NCI-H345 (cell line): ENCODE measurements at places on chromosomes 2 and 18.

DNA sequence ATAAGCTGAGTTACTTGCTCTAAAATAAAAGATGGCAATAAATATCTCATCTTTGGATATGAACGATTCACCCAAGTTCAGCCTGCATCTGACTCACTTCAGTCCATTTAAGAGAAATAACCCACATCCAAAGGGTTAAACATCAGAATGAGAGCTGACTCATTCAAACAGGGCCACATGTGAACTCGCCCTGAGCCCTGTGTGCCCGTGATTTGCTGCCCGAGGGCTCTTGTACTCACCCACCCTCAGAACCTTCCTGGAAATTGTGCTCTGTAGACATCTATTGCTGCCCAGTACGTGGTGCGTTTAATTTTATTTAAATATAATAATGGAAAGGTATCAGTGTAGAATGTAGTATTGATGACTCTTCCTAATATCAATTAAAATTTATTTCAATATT, 66.9 kb upstream of the RBM44 start:
- peak; percentile 16 for DNase-seq

DNA sequence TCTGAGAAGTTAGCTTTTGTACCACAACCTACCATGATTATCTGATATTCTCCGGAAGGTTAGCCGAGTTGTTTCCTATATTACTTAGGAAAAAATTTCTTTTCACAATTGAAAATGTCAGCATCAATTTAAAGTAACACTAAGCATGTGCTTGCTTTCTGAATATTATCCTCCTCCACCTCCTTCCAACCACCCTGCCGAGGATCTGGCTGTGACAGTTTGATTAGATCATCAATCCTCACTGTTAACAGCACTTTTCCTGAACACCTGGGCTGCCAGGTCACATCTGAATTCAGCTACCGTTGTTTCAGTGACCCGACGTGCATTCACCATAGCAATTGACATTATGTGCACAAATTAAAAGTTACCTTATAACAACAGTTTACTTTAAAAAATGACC, 207.0 kb downstream of the ZNF407 start:
- peak; percentile 33 for DNase-seq

- DNase-seq, result no peak
Observed at GRCh38 chr2:45908316-45909170, 257.1 kb downstream of the PRKCE start.

- no peak for DNase-seq
Observed at GRCh38 chr18:79365701-79366100, 30.0 kb upstream of the NFATC1 start.

DNA sequence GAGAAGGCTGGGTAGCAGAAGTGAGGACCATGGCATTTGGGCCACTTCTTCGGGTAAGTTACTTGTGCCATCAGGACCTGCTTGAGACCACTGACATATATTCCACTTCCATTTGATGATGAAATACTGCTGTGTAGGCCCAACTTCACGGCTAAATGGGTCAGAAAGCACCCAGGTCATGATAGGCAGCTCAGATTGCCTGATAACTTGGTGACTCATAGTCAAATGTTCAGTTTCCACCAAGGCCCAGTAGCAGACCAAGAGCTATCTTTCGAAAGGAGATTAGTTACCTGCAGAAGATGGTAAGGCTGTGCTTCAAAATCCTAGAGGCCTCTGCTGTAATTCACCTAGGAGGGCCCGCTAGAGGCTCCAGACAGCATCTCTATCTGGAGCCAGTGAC, 31.8 kb upstream of the MEX3C start:
- DNase-seq, result no peak

DNA sequence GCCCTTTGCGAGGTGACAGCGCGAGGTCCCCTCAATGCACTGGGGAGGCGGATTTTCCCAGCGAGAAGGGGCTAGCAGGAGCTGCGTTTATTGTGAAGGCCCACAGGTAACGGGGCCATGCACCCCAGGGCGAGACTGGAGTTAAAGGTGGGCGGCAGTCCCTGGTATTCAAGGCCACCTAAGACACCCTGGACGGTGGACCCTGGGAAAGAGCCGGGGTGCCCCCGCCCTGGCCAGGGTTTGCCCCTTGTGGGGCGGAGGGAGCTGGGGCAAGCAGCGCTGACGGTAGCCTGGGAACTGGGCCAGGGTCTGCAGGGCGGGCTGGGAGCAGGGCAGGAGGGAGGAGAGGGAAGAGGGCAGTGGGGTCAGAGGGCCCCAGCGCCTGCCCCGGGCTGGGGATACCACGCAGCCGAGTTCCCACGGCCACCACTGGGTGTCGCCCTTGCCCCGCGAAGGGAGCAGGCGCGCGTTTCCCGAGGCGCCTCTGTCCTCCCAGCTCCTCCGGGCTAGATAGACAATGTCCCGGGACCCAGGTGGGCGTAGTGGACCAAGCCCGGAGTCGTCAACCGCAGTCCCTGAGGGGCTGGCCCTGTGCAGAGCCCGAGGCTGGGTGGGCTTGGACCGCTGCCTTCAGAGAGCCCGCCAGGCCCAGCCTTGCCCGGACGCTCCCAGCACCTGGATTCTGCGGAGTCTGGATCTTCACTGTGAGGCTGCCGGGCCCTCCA, 80.2 kb downstream of the SMAD4 start:
- DNase-seq, result peak; percentile 42

DNA sequence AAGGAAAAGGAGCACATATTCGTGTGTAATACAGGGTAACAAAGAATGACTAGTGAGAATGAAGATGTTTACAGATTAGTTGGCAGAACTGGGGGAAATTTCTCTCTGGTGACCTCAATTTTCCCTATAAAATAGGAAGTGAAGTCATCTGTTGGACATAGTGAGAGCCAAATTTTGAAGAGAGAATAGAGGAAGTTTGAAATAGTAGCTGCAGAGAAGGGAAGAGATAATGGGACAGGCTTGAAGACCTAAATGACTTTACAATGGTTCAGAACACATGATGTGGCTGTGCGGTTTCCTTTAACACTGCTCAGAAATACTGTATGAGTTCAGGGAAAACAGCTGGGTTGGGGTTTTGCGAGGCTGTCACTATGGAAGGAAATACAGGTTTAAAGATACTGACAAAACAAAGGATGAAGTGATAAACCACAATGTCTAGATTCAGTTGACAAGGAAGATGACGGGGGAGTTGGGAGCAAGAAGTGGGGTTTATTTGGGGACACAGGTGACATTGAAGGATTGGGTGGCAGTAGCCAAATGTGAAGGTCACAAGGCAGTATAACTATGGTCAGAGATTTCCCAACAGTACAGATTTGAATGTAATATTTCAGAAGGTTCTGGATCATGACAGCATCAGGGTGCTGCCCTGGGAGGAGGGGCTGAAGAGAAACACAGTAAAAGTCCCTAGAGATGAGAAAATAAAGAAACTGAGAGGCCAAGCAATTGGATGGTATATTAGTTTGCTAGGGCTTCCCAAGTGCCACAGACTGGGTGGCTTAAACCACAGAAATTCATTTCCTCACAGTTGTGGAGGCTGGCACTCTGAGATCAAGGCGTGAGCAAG, 82.6 kb upstream of the TANK start:
- DNase-seq, result no peak

GRCh38 chr18:31610286-31611205, 18.9 kb downstream of the TTR start:
- DNase-seq, result peak; percentile 48

DNA sequence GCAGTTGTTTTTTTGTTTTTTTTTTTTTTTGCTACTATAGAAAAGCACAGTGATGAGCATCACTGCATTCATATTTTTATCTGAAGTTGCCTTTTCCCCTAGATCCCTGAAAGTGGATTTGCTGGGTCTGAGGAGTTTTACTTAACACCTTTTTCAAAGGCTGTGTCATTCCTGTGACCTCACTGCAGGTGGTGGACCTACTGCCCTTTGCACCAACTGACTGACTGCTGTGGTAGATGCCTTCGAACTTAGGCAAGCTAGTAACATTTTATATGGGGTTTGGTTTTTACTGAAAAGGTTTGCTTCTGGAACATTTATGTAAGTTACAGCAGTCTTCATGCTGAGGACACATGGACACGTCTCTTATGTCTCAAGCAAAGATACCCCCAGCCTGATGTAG, 36.2 kb downstream of the SPTBN1 start:
- DNase-seq, result no peak

DNA sequence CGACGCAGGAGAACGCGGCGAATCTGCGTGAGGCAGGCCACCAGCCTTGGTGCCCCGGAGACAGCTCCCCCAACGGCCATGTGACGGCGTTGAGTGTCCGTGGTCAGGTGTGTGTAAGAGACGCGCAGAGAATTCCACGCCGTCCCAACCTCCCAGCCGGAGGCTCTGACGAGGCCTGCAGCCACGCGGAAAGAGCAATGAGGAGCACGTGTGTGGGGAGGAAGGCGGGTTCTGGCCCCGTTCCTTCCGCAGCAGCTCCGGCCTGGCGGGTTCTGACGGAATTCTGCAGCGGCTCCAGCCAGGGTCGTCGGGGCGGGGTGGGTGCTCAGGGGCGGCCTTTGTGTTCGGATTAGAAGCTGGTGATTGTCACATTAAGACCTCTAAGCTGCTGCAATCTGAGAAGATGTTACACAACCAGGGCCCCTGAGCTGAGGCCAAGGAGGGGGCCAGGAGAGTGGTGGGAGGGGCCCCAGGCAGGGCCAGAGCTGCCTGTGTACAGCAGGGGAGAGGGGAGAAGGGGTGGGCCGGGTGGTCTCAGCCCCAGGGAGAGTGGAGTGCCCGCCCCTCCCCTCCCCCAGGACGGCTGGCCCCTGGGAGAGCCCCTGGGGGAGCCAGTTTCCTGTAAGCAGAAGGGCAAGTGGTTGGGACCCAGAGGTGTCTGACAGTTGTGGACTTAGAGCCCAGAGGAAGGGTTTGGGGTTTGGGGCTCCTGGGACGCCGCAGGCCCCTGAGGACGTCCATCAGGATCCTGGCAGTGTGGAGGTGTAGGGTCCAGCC, 5.1 kb upstream of the GAL3ST2 start:
- no peak for DNase-seq

GRCh38 chr2:160820691-160821090, 327.1 kb upstream of the RBMS1 start:
- no peak for DNase-seq

DNA sequence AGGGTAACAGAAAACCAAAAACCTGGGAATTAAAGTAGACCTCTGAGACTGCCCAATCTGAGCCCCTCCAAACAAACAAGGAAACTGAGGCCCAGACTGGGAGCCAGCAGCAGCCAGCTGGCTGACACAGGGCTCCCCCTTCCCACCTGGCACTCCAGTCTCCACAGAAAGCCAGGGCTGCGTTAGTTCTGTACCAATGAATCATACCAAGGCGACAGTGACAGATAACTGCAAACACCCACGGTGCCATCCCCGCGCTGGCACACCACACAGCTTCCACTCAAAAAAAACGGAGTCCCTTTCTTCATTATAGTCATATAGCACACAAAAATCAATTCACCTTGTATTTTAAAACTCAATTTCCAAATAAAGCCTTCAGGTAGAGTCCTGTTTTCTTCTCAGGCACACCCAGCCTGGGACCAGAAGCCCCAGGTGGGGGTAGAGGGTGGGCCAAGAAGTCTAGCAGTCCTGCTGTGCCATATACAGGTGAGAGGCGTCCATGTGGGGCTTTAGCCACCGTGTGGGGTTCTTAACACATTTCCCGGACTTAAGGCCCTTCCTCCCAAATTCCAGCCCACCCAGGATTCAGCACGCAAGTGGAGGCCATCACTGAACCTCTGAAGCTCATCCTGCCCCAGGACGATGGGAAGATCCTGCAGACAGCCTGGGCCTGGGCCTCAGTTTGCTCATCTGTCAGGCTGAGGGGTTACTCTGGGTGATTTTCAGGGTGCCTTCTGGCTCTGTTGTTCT, 1.2 kb downstream of the PER2 start:
- no peak for DNase-seq

- DNase-seq, result no peak
Observed at GRCh38 chr2:118801151-118801550, 46.3 kb downstream of the EN1 start.

DNA sequence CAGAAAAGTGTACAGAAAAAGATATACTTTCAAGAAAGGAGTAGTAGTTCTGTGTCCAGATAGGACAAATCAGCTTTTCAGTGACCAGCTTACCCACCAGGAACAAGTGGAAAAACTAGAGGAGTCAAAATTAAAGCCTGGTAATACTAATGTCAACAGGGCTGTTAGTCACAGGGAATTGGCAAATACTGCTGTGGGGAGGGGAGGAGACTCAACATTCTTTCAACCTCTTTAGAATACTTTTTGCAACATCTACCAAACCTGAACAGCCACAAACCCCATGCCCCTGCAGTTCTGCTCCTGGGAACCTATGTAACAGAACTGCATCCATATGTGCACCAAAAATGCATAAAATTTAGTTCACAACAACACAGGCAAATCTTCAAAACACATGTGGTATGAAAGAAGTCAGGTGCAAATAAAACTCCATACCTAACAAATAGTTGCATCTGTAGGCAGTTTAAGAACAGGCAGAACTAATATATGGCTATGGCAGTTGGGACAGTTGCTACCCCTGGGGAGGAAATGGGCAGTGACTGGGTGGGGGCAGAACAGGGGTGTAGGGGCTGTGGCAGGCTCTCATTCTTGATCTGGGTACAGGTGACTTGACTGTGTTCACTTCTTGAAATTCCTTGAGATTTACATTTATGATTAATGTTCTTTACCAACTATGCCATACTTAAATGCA, 9.7 kb downstream of the CMPK2 start:
- no peak for DNase-seq

- no peak for DNase-seq
Observed at GRCh38 chr2:233173115-233173514, 78.4 kb upstream of the ATG16L1 start.

- DNase-seq, result no peak
Observed at GRCh38 chr2:629961-630360, 47.2 kb downstream of the TMEM18 start.

GRCh38 chr18:69935319-69936190, 12.1 kb downstream of the CD226 start:
- no peak for DNase-seq

- no peak for DNase-seq
Observed at GRCh38 chr18:11957636-11958035, 23.7 kb upstream of the IMPA2 start.

DNA sequence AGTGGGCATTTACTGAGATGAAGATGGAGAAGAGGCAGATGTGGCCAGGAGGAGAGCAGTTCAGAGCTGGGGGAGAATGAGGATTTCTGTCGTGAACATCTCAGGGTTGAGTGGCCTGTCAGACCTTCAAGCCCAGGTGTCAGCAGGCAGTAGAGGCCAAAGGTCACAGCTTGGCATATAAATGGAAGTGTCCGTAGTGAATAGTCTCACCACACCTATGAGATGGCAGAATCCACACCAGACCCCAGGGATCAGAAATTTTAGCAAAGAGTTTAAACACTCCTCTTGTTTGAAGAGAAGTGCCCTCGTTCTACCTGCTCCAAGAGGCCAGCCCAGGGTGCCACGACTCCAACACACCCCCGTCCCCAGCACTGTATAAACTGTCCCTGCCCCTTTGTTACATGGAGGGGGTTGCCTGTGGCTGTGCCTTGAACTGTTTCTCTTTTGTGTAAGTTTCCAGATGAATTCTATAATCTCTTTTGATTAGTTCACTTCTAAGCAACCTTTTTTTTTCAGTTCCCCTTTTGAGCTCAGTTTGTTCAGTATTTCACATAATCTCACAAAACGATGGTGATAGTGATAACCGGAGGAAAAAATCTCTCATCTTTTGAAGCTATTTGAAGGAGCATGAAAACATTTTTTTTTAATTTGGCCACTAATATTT, 69.0 kb upstream of the TTC39C start:
- DNase-seq, result no peak
